ENCODE measurements at places on chromosomes 1 and 21. TPM values are rescaled to one million over a fixed set of nuclear protein-coding genes. Genes with fewer than 3 reads are reported as not detected.

Gene TTC13
- polyA plus RNA-seq = 10.2 TPM

Gene B3GALT5
- 0.51 TPM for polyA plus RNA-seq

Gene PAQR7
- 7.7 TPM for polyA plus RNA-seq

Gene GJA8
- polyA plus RNA-seq = not detected

Gene S100A14
- 0.39 TPM for polyA plus RNA-seq

Gene OR10Z1
- polyA plus RNA-seq = not detected

Gene MAP1LC3C
- 0.37 TPM for polyA plus RNA-seq

Gene ANKRD35
- 32.8 TPM for polyA plus RNA-seq

Gene RUNX3
- polyA plus RNA-seq = 1.4 TPM

Gene SERINC2
- 64.8 TPM for polyA plus RNA-seq

Gene OPRD1
- polyA plus RNA-seq = 1.9 TPM

Gene DMBX1
- polyA plus RNA-seq = not detected

Gene HRNR
- polyA plus RNA-seq = not detected

Gene FCMR
- polyA plus RNA-seq = 3.6 TPM

Gene UBE2Q1
- 98.2 TPM for polyA plus RNA-seq

Gene TFF2
- polyA plus RNA-seq = not detected

Gene TAF5L
- polyA plus RNA-seq = 12.2 TPM

Gene KIF2C
- 43.1 TPM for polyA plus RNA-seq

Gene CHIA
- polyA plus RNA-seq = not detected

Gene SPATA45
- not detected for polyA plus RNA-seq

Gene S100A10
- 28.7 TPM for polyA plus RNA-seq

Gene DYNLT4
- not detected for polyA plus RNA-seq

Gene LCE5A
- not detected for polyA plus RNA-seq

Gene TSTD1
- polyA plus RNA-seq = 134 TPM

Gene DIO1
- polyA plus RNA-seq = not detected

Gene CLDN14
- not detected for polyA plus RNA-seq

Gene CCDC181
- polyA plus RNA-seq = 3.0 TPM

Gene SUSD4
- 5.4 TPM for polyA plus RNA-seq

Gene ATP5IF1
- polyA plus RNA-seq = 273 TPM

Gene CFAP57
- polyA plus RNA-seq = 0.73 TPM
